ENCODE measurements at places on chromosomes 4 and X.
A peak's percentile ranks its signal among the peaks of the same experiment; 100 is the strongest.

GRCh38 chr4:37068580-37068979, 176.0 kb upstream of the NWD2 start:
- no peak for DNase-seq

GRCh38 chr4:8637456-8637984, 45.0 kb downstream of the CPZ start:
- DNase-seq, result no peak

DNA sequence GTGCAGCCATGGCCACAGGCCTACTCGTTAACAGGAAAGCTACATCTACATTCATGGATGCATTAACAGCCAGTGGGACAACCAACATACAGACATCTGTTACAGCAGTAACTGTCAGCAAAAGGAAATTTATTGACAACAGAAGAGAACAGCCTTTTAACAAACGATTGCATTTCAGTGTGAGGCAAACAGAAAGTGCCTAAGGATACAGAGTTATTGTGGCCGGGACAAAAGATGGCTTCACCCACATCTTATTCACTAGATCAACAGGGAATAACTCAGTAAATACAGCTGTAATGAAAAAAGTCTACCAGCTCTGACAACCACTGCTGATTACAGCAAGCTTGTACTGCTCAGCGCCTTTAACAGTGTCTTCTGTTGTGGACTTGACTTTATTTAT, 61.5 kb upstream of the TBL1X start:
- no peak for DNase-seq

DNA sequence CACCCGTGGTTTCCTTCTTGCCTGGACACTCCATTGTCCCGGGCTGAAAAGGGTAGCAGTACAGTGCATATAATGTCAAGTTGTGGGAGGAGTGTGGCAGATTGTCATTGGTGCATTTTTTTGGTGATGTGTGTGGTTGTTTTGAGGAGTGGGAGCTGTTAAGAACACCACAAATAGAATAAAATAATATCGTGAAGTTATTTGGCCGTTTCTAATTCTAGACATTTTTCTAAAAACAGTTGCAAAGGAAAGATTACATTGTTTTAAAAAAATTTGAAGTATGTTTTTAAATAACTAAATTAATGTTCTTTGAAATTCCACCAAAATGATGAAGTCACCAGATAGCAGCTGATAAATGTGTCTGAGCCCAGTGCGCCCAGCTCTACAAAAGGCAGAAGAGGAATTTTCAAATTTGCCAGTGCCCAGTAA, 1.3 kb downstream of the PKD2 start:
- no peak for DNase-seq

GRCh38 chrX:69257499-69258127, 92.4 kb upstream of the PJA1 start:
- DNase-seq, result no peak

DNA sequence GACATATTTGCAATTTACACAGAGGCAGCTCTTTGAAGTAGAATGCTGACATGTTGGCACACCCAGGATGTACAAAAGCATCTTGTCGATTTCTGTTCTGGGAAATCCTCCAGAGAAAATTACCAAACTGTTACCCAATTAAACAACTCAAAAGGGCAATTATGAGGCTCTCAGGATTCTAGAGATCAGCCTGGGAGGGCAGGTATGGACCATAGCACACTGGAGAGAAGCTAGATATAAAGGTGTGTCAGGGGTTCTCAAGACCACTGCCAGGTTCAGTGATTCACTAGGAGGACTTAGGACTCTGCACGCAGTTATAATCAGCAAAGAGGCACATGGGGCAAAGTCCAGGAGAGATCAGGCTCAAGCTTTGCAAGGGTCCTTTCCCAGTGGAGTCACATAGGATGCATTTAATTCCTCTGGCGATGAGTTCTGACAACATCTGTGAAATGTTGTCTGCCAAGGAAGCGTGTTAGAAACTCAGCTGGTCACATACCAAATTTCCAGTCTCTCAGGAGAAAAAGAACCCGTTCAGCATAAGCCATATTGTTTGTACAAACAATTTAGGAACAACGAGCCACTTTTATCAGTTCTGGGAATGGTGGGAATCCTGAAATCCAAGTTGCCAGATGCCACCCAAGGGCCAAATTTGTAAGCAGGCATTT, 100.8 kb downstream of the SYTL5 start:
- DNase-seq, result no peak

- DNase-seq, result no peak
These were observed 189.1 kb upstream of the RBPJ start for GRCh38 chr4:26131711-26132110.

GRCh38 chr4:85886665-85887064, 411.7 kb downstream of the ARHGAP24 start:
- DNase-seq, result no peak

DNA sequence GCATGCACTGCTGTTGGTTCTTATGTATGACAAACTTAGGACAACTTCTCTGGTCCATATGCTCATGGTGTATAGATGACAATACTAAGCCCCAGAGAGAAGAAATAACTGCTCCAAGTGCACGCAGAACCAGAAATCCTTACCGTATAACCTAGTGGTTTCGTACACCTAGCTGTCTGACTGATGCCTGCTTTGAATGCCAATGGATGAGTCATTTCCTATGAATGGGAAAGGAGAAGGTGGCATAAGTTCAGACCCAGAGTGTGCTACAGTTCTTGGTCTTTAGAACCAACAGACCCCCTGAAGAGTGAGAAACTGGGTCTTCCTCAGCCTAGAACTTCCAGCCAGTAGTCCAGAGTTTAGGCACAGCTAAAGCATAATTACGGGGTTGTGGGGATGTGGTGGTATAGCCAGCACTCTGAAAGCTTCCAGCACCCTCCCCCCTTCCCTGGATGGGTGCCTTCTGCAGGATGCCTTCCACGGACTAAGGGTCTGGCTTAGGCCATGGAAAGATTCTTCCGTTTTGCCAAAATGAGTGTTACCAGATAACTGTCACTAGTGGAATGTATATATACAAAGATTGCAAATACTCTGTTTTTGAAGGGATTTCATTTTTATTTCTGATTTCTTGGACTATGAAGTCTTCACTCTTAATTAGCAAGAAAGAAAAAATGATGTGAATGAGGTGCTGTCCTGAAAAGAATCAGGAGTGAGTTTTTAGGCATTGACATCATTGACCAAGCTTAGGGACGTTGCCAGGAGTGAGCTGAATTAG, 84.6 kb upstream of the PACRGL start:
- DNase-seq, result no peak

GRCh38 chr4:168853770-168854169, 156.3 kb downstream of the CBR4 start:
- no peak for DNase-seq

GRCh38 chr4:1410491-1411325, 4.5 kb upstream of the NKX1-1 start:
- peak; percentile 34 for DNase-seq

GRCh38 chrX:22097012-22097694, 65.0 kb downstream of the PHEX start:
- DNase-seq, result no peak

DNA sequence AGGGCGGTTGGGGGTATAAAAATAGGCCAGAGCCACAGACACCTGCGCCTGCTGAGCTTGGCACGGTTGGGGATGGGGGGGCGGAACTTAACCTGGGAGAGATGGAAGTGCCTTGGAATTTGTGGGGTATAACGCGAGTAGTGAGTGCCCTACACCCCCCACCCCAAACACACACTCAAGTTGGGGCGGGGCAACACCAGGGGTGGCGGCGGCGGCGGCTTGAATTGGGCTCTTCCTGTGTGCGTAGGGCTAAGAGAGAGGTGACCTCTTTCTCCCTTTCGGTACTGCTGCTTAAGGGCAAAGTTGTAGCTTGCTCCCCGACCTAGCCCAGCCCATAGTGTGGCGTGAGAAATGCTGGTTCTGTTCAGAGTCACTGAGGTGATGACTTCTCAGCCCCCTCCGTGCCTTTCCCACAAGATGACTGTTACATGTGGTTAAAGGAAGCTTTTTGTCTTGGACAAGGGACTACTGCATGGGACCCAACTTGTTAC, 839 bp downstream of the STK26 start:
- DNase-seq, result peak; percentile 34

DNA sequence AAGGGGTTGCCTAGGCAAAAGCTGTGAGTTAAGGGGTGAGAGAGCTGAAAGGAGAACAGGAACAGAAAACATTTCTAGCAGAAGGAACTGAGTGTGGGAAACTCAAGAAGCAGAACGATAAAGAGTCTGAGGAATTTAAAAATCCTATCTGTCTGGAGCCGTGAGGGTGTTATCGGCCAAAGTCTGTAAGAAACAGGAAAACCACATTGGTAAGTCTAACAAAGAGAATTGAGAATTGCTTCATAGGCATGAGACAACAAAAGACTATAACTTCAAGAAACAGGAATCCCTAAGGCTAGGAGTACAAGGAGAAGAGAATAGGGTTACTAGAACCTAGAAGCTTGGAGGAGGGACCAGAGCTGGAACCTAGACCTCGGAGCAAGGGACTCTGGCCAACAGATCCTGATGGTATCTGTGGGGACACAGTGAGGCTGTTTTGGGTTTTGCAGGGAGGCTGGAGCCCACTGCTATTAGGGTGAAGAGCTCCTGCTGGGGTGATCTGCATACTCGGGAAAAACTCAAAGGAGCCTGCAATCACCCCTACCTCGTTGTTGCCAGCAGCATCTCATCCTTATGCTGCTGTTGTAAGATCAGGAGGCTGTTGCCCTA, 175.6 kb downstream of the FBXO8 start:
- no peak for DNase-seq

- no peak for DNase-seq
These were observed 79.6 kb upstream of the SPANXN2 start for GRCh38 chrX:143800150-143800549.

- DNase-seq, result no peak
These were observed at the start of gene CXCL5 for GRCh38 chr4:73998040-73999011. Gene CXCL5 (minus strand): TSS chr4:73998677. CDS start chr4:73998581, 96 bp downstream.

DNA sequence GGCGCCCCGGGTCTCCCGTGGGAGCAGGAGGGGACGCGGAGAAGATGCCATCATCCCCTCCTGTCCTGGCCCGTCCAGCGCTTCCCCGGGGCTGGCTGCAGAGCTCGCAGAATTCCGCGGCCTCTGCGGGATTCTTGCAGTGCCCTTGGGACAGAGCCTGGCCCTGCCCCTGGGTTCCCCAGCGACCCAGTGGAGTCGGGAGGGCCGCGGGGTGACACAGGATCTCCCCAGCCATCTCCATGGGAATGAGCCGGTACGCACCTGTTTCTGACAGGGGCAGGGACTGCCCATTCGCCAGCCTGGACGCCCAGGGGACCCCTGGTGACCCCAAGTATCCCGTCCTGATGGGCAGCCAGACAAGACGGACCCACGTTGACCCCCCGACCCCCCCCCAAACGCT, 482 bp downstream of the FAM9C start:
- DNase-seq, result no peak

GRCh38 chr4:54941994-54942552, 183.3 kb downstream of the KDR start:
- no peak for DNase-seq

DNA sequence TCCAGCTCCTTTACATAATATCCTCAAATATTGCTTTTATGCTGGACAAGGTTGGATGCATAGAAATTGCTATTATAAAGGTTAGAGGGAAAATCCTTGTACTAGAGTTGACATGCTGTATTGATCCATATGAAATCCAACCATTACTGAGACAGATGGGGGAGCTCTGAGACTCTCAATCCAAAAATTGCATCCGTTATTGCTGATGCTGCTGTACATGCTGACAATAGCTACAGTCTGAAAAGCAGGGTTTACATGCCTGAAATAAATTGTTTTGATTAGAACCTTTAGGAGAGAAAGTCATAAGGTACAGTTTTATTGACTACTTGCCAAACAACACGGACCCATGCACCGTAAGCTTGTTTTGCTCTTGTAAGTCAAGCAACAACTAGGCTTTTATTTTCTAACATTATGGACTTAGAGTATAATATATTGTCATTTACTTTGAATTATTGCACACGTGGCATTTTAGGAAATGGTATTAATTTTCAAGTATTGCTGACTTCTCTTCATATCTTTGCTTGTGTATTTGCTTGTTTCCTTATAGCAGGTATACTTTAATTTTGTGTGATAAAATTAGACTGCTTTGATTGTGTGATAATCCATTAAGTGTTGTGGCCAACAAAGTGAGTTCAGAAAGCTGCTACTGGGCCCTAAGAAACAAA, 1365.2 kb downstream of the STIM2 start:
- DNase-seq, result no peak

GRCh38 chr4:185142564-185142911, 528 bp upstream of the SLC25A4 start:
- no peak for DNase-seq

DNA sequence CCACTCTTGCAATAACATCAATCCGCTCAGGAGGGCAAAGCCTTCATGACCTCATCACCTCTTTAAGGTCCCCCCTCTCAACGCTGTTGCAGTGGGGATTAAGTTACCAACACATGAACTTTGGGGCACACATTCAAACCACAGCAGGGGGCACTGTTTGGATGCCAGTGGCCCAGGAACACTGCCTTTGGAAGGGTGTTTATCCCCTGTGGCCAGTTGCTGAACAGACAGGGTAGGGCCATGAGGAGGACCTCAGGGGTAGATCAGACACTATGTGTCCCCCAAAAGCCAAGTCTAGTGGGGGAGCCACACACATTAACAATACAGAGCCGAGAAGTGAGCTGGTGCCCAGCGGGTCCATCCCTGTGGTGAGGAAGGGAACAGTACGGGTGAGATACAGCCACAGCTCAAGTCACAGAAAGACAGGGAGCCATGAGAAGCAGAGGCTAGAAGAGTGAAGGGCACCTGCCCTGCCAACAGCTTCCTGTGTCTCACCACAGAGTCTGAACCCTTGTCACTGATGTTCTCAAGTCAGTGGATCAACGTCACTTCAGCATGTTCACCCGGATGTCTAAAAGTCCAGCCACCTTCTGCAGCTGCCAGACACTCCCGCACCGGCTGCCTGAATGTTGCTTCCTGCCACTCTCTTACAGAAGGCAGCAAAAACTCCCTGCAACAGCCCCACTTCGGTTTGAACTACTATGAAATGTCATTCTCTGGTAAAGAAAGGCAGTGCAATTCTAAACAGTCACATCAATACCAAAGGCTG, 19.9 kb upstream of the MXD4 start:
- peak; percentile 27 for DNase-seq
